ENCODE measurements at places on chromosomes 16 and 17. TPM values are rescaled to one million over a fixed set of nuclear protein-coding genes. Genes with fewer than 3 reads are reported as not detected.

The MEFV gene
- not detected for total RNA-seq

The SLC47A1 gene
- 2.2 TPM for total RNA-seq

The PSMB10 gene
- total RNA-seq = 32.1 TPM

- no peak for DNase-seq
These were observed 264.7 kb downstream of the PARN start for GRCh38 chr16:14365200-14365851.

DNA sequence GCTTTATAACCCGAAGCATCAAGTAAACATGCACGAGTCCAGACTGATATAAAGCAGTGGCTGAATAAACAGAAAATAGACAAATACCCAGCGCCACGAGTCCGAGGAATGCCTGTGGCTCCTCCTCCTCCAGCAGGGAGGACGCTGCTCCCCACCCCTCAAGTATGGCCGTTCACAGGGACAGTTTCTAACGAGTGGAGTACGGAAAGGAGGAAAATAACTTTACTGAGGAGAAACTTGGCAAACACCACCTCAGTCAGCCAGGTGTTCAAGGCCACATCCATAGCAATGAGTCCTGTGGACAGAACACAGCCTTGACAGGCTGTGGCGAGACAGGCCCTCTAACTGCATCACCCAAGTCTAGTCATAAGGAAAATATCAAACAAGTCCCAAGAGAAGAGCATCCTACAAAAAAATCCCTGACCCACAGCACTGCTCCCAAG is 9.2 kb downstream of the ZDHHC7 start:
- no peak for DNase-seq

GRCh38 chr17:703081-703875 is 11.4 kb downstream of the VPS53 start:
- no peak for DNase-seq

All from H1 (cell line).